ENCODE measurements at places on chromosomes 1 and 21.
A peak's percentile ranks its signal among the peaks of the same experiment; 100 is the strongest.

DNA sequence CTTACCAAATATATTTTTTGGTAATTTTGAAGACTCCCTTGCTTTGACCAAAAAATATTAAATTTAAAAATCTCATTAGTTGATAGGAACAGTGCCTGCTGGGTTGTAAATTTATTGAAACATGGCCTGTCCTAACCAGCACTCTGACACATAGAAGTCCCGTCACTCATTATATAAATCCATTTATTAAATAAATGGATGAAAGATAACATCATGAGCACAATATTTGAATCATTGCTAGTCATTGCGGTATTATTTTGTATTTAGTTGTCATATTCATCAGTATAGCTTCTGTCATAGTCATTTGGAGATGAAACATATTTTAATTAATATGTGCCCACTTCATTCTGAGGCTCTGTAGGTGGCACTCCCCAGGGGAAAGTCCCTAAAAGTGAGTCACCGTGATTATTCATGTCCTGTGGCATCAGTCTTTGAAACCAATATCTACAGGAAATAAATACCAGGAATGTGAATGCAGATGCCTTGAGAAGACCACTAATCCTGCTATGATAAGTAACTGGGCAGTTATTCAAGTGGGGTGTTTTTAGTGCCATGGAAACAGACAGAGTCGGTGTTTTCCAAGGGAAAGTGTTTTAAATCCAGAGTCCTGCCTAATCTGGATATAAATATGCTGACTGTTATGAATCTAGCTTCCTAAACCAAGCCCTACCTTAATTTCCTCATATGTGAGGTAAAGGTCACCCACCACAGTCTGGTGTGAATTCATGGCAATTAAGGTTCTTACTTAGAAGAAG, 302.0 kb downstream of the DUSP10 start:
- DNase-seq, result no peak

- DNase-seq, result no peak
These were observed 35.6 kb downstream of the C4BPA start for GRCh38 chr1:207139616-207140015.

- DNase-seq, result no peak
These were observed 4.9 kb downstream of the TPM3 start for GRCh38 chr1:154186852-154187501.

GRCh38 chr1:75908717-75909152, 23.5 kb downstream of the ASB17 start:
- no peak for DNase-seq

DNA sequence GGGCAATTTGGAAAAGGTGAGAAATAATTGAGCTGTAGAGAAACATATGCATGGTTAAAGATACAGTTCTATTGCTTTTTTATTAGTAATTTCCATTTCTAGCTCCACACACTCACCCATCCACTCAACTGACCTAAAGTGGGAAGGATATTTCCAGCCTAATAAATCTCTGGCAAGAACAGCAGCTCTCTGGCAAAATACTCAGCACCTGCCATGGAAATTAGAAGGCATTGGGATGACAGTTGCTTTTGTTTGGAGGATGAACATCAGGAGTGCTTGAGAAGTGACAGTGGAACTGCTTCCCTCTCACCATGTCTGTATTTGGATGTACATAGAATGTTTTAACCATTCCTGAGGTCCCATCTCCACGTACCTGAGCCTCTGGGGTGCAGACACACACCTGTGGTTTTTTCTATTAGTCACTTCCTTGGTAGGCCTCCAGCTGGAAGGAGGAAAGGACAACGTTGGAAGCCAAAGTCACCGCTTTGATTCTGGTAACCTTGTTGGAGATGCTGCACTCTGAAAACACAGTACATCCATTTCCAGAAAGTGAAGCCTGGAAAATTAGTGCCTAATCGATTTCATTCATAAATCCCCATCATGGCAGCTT, 62.3 kb upstream of the RUNX1 start:
- DNase-seq, result no peak

- DNase-seq, result peak; percentile 60
These were observed 27.2 kb upstream of the EPS8L3 start for GRCh38 chr1:109790735-109791494.

DNA sequence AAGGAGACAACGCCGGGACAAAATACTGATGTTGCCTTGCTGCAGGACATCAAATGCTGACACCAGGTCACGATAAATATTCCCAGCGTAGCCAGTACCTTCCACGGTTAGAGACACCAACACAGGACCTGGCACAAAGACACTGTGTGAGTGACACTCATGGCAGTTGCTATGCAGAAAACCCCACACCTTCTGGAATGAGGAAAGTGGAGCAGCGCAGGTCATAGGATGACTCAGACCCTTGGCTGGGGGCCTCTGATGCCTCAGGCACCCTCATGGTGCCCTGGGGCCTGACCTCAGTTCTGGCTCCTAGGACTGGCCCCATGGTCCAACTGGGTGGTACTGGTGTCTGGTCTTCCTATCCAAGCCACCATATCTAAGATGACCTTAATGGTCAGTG, 7.0 kb downstream of the DCST2 start:
- DNase-seq, result no peak

GRCh38 chr1:178538192-178538916, 25.4 kb downstream of the TEX35 start:
- DNase-seq, result no peak

GRCh38 chr1:150764617-150765101, 919 bp downstream of the CTSS start:
- DNase-seq, result no peak

- DNase-seq, result no peak
These were observed 32.0 kb downstream of the VANGL2 start for GRCh38 chr1:160432371-160432786.

DNA sequence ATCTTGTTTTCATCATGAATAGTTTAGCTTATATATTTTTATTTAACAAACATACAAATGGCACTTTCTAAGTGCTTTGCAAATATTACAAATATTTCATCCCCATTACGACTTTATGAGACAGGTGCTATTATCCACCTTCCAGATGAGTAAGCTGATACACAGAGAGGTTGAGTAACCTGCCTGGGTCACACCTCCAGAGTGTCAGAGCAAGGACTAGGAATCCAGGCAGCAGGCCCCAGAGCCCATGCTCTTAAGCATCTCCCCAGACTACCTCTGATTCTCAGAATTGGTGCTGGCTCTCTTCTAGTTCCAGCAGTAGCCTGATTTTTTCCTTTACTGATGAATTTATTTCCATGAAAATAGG, 40.0 kb downstream of the EPHB2 start:
- no peak for DNase-seq

GRCh38 chr1:117596023-117596720, 9.7 kb upstream of the TENT5C start:
- peak; percentile 7 for DNase-seq

DNA sequence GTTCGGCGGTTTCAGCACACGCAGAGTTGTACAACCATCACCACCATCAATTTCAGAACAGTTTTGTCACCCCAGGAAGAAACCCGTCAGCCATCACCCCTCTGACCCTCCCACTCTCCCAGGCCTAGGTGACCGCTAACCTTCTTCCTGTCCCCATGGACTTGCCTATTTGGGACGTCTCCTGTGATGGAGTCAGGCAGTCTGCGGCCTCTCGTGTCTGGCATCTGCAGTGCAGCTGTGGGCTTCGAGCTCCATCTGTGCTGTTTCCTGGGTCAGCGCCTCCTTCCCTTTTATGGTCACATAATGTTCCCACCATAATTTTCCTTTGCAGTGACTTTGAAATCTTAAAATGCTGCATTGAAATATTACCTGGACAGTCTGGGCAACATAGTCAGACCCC, 24.4 kb downstream of the SLC45A1 start:
- DNase-seq, result no peak

GRCh38 chr1:231193710-231194340, 32.0 kb downstream of the TRIM67 start:
- DNase-seq, result no peak

DNA sequence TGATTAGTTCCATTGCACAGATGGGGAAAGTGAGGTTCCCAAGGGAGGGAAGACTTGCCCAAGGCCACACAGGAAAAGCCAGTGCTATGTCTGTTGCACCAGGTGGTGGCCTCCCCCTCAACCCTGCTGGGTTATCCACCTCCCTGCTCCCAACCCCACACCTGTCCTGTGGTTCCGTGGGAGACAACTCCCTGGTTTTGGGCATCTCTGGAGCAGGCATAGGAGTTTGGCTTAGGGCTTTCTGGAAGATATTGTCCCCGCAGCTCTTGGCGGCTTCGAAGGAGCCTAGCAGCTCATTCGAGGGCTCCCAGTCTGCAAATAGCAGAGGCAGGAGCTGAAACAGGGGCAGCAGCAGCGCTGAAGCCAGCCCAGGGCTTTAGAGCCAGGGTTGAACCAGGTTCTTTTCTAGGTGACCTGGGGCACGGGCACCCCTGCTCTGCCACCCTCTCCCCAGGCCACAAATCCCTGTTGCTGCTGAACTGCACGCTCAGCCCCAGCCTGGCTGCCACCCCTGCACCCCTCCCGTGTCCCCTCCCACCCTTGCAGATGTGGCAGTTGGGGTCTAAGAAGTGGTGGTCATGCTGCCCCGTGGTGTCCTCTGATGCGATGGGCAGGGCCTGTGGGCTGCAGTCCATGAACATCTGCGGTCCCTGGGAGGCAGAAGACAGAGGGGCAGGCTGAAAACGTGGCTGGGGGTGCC, 22.1 kb downstream of the SPOCD1 start:
- DNase-seq, result no peak

GRCh38 chr1:236530959-236531358, 7.2 kb downstream of the LGALS8 start:
- DNase-seq, result no peak

DNA sequence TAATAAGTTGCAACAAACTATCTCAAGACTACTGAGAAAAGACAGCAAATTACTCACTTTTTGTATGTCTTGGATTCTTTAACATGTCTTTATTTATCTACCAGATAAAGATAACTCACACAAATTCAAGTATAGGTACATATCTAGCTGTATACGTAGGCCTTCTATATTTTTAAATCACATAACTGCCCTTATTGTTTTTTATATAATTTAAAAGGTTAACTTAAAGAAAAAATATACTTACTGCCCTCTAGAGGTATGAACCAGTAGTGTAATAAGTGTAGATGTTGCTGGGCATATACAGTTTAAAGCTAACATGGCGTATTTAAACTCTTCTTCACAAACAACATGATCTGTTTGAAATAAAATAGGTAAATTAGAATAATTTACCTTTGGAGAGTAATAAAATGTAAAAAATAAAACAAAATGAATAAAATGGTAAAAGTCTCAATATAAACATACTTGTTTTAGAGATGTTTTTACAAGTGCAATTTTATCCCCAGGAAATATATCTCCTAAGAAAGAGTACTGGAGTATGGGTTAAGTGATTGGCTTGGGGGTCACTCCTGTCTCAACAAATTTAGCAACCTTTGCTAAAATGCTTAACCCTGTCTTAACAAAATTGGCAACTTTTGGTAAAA, 235.2 kb downstream of the KCNT2 start:
- DNase-seq, result no peak

GRCh38 chr1:39107341-39108290, 81.5 kb downstream of the NDUFS5 start:
- DNase-seq, result no peak

DNA sequence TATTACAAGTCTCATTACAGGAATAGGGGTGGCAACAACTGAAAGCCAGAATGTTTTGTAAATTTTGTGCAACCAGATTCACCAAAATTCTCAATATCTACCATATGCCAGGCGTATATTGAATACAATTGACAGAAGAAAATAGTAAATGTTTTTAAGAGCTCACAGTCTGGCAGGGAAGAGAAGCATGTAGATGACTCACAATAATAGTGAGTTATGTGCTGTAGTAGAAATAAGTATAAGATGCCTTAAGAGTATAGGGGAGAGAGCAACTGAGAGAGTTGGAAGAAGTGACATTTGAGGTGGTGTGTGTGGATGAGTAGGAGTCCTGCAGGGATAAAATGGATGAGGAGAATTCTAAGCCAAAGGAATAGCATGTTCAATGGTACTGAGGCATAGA, 170.5 kb upstream of the FGGY start:
- DNase-seq, result no peak

DNA sequence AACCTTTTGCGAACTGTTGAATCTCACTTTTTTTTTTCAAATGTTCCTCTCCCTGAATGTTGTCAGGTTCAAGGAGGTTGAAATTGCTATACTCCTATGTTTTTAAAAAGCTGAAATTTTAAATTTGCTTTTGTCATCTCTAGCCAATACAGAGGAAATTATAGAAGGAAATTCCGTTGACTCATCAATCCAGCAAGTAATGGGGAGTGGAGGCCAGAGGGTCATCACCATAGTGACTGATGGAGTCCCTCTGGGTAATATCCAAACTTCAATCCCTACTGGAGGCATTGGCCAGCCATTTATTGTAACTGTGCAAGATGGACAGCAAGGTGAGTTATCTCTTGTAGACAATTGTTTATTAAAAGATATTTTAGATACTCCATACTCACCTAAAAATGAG, 36.3 kb downstream of the GABPB2 start:
- DNase-seq, result no peak

DNA sequence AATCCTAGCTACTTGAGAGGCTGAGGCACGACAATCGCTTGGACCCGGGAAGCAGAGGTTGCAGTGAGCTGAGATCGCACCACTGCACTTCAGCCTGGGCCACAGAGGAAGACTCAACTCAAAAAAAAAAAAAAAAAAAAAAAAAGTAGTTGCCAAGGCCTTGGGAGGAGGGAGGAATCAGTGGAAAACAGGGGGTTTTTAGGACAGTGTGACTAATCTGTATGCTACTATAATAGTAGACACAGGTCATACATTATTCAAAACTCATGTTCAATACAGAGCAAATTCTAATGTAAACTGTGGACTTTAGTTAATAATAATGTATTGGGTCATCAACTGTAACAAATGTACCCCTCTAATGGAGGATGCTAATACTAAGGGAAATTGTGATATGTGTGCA, 51.7 kb upstream of the CTPS1 start:
- DNase-seq, result no peak

DNA sequence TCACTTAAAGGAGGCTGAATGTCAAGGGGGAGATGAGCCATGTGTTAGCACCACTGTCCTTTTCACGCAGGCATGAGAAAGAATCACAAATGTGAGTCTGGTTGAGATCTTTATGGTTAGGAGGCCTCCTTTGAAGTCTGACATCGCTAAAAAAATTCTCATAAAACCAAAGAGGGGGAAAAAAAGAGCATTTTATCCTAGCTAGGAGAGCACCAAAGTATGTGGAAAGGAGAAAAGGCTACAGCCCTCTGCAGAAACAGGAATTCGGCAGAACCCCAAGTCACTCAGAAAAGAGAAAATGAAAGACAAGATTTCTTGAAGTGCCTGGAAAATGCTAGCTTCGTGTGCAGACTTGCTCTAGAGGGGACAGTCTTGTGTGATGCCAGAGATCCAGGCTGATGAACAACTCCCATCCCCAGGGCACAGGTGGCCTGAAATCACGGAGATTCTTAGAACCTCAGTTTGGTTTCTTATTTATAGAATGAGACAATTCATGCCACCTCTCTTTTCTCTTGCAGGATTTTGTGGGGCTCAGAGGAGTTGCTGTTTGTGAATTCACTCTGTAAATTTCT, 61.5 kb downstream of the RUNX1 start:
- DNase-seq, result no peak

DNA sequence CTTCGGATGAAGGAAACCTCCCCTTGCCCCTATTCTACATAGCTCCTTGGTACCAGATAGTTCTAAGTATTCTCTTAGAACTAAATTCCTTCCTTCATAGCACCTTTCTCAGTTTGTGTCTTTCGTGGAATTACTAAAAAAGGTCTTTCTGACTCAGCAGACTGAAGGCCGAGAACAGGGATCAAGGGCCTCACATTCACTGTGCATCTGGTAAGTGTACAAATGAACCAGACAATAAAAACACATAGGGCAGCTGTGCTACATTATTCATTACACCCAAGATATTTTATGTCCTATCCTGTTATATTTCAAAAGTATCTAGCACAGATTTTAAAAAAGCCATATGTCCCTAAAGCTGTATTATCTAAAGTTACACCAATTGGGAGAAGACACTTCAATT, 62.9 kb upstream of the HP1BP3 start:
- no peak for DNase-seq
